Activated CD8-positive, alpha-beta memory T cell treated with anti-CD3 and anti-CD28 coated beads, Interleukin-2, amount 10 ng/mL, durations not matched to agents 7 days and 5 days (primary cell): ENCODE measurements at places on chromosomes 6 and 20. TPM values are rescaled to one million over a fixed set of nuclear protein-coding genes. Genes with fewer than 3 reads are reported as not detected.

DNA sequence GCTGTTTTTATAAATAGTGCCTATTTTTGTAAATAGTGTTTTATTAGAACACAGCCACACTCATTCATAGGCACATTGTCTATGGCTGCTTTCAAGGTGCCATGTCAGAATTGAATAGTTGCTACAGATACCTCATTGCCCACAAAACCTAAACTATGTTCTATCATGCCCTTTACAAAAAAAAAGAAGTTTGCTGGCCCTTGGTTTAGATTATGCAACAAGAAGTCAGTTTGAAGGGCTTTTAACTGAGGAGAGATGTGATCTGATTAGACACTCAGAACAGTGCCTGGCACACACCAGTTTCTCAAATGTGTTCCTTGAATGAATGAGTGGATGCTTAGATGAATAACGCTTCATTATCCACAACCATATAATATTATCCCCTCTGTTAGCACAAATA lies 366.1 kb downstream of the MAFB start:
- H3K27me3 ChIP-seq, result no peaks in the 10 kb centered on the region
- DNase-seq, result no peak
- no peaks in the 10 kb centered on the region for H3K4me1 ChIP-seq
- no peaks in the 10 kb centered on the region for H3K36me3 ChIP-seq
- H3K27ac ChIP-seq, result no peak overlapping the region
- no peak overlapping the region for H3K4me3 ChIP-seq

- H3K4me3 ChIP-seq, result no peak overlapping the region
- H3K27me3 ChIP-seq, result no peaks in the 10 kb centered on the region
- H3K4me1 ChIP-seq, result peaks cover 36% of the 10 kb centered on the region
- H3K27ac ChIP-seq, result no peak overlapping the region
- no peak for DNase-seq
Measured at GRCh38 chr6:14447240-14447639, 329.7 kb downstream of the CD83 start.

DNA sequence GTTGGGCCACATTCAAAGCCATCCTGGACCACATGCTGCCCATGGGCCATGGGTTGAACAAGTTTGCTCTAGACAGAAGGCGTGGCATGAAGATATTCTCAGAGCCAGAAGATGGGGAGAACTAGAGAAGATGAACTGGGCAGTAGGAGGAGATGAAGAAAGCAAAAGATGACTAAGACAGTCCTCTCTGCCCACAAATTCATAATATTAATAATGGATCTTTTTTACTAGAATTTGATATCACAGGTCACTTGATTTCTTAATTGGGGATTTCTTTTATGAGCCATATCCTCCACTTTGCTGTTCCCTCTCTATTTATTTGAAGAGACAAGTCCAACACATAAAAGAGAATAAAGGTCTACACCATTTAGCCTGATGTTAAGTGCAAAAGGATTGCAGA lies 25.5 kb upstream of the EDN1 start:
- H3K27ac ChIP-seq, result no peak overlapping the region
- no peak for DNase-seq
- peaks cover 15% of the 10 kb centered on the region for H3K4me1 ChIP-seq
- peaks cover 24% of the 10 kb centered on the region for H3K27me3 ChIP-seq
- no peak overlapping the region for H3K4me3 ChIP-seq

DNA sequence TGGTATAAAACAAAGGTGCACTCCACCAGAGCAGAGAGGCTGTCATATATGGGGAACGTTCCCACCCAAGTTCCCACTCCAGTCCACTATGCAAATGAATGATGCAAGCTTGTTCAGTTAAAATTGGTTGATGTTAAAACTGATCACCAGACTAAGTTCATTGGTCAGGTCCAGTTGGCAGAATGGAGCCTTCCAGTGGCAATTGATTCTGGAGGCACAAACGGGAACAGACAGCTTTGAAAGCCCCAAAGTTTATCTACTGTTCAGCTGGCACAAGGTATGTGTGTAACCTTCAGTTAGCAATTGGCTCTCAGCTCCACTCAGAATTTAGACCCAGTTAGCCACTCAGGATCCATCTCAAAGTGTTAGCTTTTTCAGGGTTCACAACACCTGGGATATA lies 119.4 kb upstream of the CEP85L start:
- H3K27me3 ChIP-seq, result no peaks in the 10 kb centered on the region
- no peak for DNase-seq
- H3K36me3 ChIP-seq, result no peaks in the 10 kb centered on the region
- H3K27ac ChIP-seq, result no peak overlapping the region
- H3K4me3 ChIP-seq, result no peak overlapping the region

DNA sequence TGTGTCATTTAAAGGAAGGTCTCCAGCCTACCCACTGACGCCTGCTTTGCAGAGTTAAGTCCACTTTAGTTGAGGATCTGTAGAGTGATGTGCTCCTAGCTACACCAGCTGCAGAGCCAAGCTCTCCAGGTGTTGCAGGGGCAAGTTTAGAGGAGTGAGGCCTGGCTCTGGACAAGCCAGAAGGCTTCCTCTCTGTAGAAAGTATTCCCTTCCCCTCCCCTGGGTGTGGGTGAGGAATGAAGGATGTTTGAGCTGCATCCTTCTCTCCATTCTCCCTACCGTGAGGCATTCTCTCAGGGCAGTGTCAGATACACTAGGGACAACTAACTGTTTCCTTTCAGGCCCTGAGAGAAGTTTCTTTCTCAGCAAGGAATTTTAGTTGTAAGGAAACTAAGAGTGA lies 66.5 kb downstream of the ELOVL5 start:
- no peak overlapping the region for H3K4me3 ChIP-seq
- no peak overlapping the region for H3K27ac ChIP-seq
- H3K27me3 ChIP-seq, result no peaks in the 10 kb centered on the region
- H3K4me1 ChIP-seq, result peaks cover 40% of the 10 kb centered on the region

DNA sequence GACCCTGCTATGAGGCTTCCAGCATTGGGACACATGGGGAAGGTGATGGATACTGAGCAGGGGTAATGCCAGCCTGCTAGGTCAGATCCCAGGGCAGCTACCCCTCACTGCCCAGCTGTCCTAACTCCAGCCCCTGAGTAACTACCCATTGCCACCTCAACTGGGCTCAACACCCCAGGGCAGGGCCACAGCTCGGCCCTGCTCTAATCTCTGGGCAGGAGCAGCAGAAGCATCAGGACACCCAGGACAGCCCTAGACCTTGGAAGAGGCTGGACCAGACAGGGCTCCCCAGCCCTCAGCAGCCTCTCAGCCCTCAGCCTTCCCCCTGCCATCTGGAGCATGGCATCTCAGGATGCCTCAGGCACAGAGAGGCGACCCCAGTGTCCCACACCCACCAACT lies 67.4 kb upstream of the TOP1 start:
- no peak overlapping the region for H3K27ac ChIP-seq
- H3K4me3 ChIP-seq, result no peak overlapping the region
- peak; percentile 28 for DNase-seq

DNA sequence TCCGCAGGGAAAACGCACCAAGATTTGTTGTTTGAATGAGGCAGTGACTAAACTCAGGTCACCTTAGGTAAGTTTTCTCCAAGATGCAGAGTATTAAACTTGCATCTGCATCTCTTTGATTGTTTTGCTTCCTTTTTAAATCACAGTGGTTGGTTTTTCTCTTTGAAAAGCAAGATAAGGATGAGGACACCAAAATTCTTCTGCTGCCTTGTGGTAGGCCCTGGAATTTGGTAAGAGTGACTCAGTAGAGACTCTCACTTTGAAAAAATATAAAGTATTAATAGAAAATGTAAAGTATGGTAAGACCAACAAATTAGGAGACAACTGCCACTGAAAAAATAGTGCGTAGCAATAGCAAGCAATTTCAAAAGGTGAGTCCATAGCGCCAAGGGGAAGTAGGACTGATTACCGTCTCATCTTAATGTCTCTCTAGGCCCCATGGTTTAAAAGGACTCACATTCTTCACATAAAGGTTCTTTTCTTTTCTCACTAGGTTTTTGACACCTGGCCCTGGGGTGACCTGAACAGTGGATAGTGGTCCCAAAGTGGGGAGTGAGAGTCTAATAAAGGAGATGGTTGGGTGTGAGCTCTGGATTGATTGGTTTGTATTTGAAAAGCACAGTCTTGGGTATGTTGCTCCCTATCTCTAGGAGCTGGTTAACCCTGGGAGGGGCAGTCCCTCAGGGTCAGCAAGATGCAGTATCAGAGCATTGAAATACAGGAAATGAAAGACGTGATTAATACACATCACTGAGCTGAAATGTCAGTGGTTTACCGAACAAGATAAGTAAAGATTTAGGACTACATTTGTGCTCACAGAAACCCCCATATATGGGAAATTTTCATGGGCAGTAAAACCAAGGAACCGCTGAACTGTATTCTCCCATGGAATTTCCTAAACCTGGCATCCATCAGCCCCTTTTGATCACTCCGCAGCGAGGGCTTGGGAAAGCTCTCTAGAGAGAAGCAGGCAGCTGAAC lies 221.2 kb downstream of the SLC24A3 start:
- no peaks in the 10 kb centered on the region for H3K4me1 ChIP-seq
- no peak overlapping the region for H3K4me3 ChIP-seq
- DNase-seq, result no peak
- no peak overlapping the region for H3K27ac ChIP-seq
- peaks cover 2% of the 10 kb centered on the region for H3K27me3 ChIP-seq

DNA sequence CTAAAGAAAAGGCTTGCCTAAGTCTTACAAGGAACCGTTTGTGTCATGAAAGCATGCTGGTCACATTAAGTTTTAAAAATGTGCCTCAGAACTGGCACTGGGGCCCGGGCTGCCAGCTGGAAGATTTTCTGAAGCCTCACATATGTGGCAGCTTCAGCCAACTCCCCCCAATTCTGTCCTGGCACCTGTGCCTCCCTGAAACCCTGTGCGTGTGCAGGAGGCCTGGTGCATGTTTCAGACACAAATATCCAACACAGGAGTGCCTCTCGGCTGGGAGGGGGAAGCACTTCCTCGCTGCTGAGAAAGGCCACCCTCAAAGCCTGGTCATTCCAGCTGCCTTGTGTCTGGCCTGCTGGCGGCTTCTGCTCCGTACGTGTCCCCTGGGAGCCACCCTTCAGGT lies 188.5 kb upstream of the SNX9 start:
- peaks cover under 1% of the 10 kb centered on the region for H3K36me3 ChIP-seq
- no peak overlapping the region for H3K4me3 ChIP-seq
- DNase-seq, result no peak
- peaks cover 2% of the 10 kb centered on the region for H3K27me3 ChIP-seq

- H3K4me1 ChIP-seq, result peaks cover 24% of the 10 kb centered on the region
- no peak for DNase-seq
- H3K36me3 ChIP-seq, result peaks cover 4% of the 10 kb centered on the region
Measured at GRCh38 chr6:157991067-157991432, 9.4 kb downstream of the SYNJ2 start.

GRCh38 chr6:21722510-21722909 lies 129.0 kb downstream of the SOX4 start:
- DNase-seq, result no peak
- H3K36me3 ChIP-seq, result no peaks in the 10 kb centered on the region
- no peak overlapping the region for H3K27ac ChIP-seq
- H3K4me1 ChIP-seq, result no peaks in the 10 kb centered on the region

DNA sequence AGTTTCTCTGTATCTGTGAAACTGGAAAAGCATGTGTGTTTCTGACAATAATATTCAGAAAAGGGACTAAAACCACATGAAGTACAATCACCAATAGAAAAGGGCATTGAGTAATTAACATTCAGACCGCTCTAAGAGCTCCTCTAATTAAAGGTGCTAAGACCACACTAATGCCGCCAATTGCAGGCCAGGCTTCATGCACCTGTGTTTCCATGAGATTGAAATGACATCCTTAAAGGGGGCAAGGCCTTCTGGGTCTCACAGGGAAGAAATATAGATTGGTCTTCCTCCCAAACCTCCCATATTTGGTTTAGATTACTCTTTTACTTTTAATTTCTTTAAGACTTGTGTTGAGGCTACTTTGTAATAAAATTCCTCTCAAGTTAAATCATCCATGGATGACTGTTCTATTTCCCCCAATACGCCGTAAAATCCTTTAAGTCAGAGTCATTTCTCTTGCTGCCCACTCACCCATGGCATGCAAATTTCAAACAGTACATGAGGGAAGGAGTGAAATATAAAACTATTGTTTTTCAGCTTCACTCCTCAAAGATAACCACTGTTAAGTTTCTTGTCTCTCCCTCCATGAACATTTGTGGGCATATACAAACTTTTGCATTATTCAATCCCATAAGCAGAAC lies 110.6 kb downstream of the UBE3D start:
- no peak overlapping the region for H3K27ac ChIP-seq
- no peak overlapping the region for H3K4me3 ChIP-seq
- no peaks in the 10 kb centered on the region for H3K4me1 ChIP-seq
- no peaks in the 10 kb centered on the region for H3K27me3 ChIP-seq
- peaks cover 6% of the 10 kb centered on the region for H3K36me3 ChIP-seq

GRCh38 chr6:142935553-142936517 lies 9.1 kb downstream of the HIVEP2 start:
- no peaks in the 10 kb centered on the region for H3K27me3 ChIP-seq
- H3K4me3 ChIP-seq, result peak overlapping the region; percentile 79
- peak overlapping the region; percentile 97 for H3K27ac ChIP-seq
- H3K36me3 ChIP-seq, result peaks cover 22% of the 10 kb centered on the region

DNA sequence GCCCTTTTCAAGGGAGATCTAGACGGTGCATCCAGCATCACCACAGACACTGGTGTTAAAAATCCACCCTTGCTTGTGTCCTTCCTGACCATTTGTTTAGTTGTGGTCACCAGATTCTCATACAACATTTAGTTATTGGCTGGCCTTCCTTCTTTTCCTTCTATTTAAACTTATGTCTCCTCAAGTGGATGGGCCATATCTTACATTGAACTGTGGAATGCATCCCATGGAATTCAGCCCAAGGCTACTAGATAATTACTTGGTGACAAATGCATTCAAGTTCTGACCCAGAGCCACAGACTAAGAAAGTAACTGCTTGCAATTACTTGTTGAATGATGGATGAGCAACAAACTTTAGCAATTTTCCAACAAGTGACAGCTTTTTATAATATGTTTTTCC lies 198.9 kb upstream of the SSTR4 start:
- no peak overlapping the region for H3K4me3 ChIP-seq
- no peak overlapping the region for H3K27ac ChIP-seq
- no peaks in the 10 kb centered on the region for H3K4me1 ChIP-seq

- no peak overlapping the region for H3K27ac ChIP-seq
- DNase-seq, result no peak
- no peaks in the 10 kb centered on the region for H3K36me3 ChIP-seq
- no peak overlapping the region for H3K4me3 ChIP-seq
- H3K4me1 ChIP-seq, result peaks cover 2% of the 10 kb centered on the region
- H3K27me3 ChIP-seq, result peaks cover 6% of the 10 kb centered on the region
Measured at GRCh38 chr6:11595903-11596302, 58.4 kb downstream of the TMEM170B start.

- H3K4me1 ChIP-seq, result peaks cover 34% of the 10 kb centered on the region
- H3K27me3 ChIP-seq, result no peaks in the 10 kb centered on the region
- H3K27ac ChIP-seq, result peak overlapping the region; percentile 89
Measured at GRCh38 chr6:31615748-31616147, 714 bp downstream of the AIF1 start.

TASP1 gene
- 10.3 TPM for total RNA-seq

ENPP4 gene
- 7.1 TPM for total RNA-seq

DEFB132 gene
- total RNA-seq, result not detected

COX4I2 gene
- total RNA-seq, result not detected

CD164 gene
- 275 TPM for total RNA-seq

C20orf96 gene
- 7.5 TPM for total RNA-seq
